ENCODE measurements at places on chromosomes 6 and 20.

- DNase-seq: no peak
Observed at GRCh38 chr20:13436530-13436929, 202.2 kb downstream of the TASP1 start.

GRCh38 chr20:1632178-1632577, 12.4 kb upstream of the SIRPB1 start:
- DNase-seq: no peak

DNA sequence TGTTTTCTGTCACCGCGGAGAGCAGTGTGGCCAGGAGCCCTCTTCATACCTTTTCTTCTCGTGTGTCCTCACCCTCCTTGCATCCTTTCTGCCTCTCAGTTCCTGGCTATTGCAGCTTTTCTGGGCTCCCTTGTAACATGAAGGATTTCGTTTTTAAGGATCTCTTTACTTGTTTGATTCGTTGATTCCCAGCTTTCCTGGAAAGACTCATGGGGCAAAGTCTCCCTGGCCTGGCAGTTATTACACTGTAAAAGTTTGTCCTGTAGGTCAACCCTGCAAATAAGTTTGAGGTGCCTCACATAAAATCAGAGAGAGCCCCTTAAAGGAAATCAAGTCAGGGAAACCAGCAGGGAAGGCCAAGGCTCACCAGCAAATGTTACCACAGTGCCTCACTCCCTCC, 70.1 kb downstream of the ISM1 start:
- no peak for DNase-seq

GRCh38 chr6:48150701-48151100, 39.7 kb upstream of the PTCHD4 start:
- DNase-seq: no peak

GRCh38 chr20:5270603-5271002, 46.2 kb downstream of the PROKR2 start:
- DNase-seq: no peak

- no peak for DNase-seq
Observed at GRCh38 chr6:160883999-160884398, 107.6 kb upstream of the MAP3K4 start.

DNA sequence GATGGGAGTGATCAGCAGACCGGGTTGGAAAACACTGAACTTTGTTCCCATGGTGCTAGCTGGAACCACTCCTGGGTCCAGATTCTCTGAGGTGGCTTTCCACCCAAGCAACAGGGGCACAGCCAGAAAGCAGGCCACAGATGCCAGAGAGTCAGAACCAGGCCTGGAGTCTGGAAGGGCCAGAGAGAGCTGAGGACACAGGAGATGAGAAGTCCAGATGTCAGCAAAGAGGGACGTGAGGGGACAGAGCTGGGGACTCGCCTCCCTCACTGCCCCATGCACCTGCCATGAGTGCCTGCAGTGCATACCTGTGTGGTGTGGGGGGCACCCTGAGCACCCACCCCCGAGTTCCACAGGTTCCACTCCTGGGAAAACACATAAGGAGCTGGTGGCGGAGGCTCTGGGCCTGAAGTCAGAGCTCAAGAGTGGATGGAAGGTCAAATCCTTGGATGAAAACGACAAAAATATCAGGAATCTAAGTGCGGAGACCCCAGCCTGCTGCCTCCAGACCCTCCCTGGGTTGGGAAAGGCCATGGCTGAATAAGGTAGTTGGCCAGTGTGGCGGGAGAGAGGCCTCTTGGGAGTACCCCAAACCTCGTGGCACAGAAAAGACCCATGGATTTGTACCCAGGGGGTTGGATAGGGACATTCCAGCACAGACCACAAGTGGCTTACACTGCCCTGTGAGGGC, 224.2 kb downstream of the SYNDIG1 start:
- DNase-seq: no peak

DNA sequence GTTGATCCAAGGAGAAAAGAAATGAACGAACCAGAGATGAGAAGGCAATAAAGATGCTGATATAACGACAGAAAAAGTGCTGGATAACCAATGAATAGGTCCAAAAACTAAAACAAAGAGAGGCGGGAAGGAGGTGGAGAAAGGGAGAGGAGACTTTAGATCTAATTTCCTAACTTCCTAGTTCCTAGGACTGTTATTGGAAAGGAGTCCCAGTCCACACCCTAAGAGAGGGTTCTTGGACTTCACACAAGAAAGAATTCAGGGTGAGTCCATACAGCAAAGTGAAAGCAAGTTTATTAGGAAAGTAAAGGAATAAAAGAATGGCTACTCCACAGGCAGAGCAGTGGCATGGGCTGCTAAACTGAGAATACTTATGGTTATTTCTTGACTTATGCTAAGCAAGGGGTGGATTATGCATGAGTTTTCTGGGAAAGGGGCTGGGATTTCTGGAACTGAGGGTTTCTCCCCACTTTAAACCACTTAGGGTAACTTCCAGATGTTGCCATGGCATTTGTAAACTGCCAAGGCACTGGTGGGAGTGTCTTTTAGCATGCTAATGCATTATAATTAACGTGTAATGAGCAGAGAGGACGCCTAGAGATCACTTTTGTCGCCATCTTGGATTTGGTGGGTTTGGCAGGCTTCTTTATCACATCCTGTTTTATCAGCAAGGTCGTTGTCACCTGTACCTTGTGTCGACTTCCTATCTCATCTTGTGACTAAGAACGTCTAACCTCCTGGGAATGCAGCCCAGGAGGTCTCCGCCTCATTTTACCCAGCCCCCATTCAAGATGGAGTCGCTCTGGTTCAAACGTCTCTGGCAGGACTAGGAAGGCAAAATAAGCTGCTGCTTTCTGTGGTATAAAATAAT, 60.9 kb upstream of the RBM24 start:
- no peak for DNase-seq

- DNase-seq: no peak
Observed at GRCh38 chr20:7760247-7761031, 179.8 kb downstream of the HAO1 start.

DNA sequence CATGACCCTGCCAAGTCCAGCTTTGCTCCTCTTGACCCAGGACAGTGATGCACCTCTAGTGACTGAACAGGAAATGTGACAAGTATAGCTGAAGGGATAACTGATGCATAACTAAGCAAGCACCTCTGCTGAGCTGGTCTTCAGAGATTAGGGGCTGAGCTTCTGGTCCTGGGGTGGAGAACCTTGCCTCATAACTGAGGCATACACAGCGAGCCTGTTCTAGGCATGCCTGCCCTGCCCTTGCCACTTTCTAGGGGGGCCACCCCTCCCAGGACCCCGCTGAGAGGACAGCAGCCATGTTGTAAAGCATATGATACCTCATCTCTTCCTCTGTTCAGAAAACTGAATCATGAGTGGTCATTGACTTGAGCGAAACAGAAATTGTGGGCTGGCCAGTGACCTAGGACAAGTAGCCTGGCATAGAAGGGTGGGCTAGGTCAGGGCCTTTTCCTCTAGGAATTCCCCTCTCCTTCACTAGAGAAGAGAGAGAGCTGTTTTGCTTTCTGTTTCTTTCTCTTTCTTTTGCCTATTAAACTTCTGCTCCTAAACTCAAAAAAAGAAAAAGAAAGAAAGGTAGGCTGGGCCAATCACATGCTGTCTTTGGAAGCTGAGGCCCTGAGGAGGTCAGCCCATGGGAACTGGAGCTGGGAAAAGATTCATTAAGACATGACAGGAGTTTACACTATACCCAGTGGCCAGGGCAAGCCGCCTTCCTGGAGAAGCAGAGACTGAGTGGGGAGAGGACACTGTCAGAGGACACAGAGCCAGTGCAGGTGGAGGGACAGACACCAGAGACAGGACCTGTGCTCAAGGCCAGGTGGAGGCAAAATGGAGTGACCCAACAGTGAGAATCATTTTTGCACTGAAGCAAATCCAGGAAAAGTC, 23.1 kb downstream of the ALDH5A1 start:
- DNase-seq: no peak

DNA sequence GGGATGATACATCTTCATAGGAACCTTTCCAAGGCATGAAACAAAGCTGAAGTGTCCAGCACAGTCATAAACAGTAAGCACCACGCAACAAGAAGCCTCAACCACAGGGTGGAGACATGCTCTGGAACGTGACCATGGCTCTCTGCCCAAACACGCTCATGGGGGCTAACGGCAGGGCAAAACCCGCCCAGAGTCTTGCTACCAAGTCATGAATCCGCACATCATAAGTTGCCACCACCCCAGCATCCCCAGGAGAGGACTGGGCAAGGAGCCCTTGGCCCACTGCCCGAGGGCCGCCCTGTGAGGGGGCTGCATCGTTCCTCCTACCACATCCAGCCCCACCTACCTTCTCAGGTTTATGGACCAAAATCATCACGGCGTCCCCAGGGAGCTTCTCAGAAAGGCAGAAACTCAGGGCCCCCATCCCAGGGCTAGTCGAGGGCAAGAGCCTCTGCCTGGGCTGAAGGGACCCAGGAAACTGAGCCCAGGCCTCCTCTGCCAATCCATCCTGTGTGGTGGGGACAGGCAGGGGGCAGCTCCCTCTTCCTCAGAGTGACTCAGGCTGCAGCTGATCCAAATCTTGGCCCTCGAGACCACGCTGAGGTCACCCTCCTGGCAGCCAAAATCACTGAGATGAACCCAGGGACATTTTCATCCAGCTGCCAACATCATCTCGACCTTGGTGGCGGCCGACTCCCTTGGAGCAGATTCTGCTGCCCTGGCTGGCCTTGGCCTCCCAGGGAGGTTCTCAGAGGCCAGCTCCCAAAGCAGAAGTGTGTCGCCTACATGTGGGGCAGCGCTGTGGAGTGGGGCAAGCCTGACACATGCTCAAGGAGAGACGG, 42.6 kb downstream of the BMP7 start:
- peak; percentile 49 for DNase-seq

DNA sequence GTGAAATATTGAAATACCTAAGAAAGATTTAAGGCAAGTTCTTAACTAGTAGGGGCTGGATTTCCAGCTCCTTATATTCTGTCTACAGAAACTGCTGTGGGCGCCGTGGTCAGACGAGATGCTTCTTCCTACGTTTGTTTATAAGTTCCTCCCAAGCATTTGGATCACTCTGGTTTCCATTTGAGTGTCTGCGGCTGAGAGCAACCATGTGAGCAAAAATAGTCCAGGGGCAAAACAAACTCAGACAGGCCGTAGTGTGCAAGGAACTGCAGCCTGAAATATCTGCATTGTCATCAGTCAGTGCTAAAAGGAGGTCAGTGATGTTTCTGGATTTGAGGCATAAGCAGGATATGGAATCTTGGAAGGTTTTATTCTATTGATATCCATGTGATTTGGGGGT, 485.9 kb upstream of the JAG1 start:
- DNase-seq: no peak

GRCh38 chr6:33630014-33630413, 8.9 kb downstream of the ITPR3 start:
- DNase-seq: no peak

GRCh38 chr20:8388141-8388540, 256.1 kb downstream of the PLCB1 start:
- no peak for DNase-seq

Measured in tibial nerve (tissue), 4 donors.